HuH-7 (cell line): ENCODE measurements at places on chromosomes 2 and 18.

- DNase-seq = no peak
Measured at GRCh38 chr2:202639231-202639630, 4.5 kb downstream of the FAM117B start.

DNA sequence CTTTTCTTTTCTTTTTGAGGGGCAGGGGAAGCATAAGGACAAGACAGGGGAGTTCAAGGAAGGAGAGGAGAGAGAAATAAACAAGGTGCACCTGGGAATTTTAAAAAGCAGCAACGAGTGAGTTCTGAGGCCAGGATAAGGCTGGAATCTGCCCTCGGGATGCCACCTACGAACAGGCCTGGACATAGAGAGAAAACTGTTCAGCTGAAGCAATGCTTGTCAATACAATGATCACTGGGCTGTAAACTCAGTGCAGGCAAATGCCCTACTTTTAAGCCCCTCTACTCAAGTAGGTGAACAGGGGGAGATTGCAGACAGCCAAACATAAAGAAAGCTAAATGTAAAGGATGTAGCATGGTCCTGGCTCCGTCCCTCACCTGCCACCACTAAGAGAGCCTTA, 330.5 kb downstream of the ETAA1 start:
- DNase-seq = no peak

GRCh38 chr2:27720004-27720551, 51.4 kb upstream of the MRPL33 start:
- no peak for DNase-seq

DNA sequence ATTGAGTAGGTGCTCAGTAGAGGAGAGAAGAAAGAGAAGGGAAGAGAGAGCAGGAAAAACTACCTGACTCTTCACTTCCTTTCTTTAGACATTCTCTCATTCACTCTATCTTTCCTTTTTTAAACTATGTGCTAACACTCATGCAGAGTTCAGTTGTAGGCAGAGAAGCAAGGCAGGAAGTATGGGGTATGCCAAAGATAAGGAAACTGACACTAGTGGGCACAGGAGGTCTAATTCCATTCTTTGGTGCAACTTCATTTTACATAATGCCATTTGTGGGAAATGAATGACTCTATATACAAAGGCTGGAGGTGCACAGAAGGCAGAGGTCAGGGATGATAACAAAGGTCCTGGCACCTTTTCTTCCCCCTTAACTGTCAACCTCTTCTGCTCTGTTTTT, 35.1 kb upstream of the ACVR1 start:
- DNase-seq = no peak
